KBM-7 (cell line): ENCODE measurements at places on chromosomes 1 and 21.

- no peak for DNase-seq
These were observed 88.5 kb upstream of the GCLM start for GRCh38 chr1:93997756-93998155.

GRCh38 chr1:117051224-117052064, 8.7 kb upstream of the TTF2 start:
- DNase-seq: peak; percentile 26

DNA sequence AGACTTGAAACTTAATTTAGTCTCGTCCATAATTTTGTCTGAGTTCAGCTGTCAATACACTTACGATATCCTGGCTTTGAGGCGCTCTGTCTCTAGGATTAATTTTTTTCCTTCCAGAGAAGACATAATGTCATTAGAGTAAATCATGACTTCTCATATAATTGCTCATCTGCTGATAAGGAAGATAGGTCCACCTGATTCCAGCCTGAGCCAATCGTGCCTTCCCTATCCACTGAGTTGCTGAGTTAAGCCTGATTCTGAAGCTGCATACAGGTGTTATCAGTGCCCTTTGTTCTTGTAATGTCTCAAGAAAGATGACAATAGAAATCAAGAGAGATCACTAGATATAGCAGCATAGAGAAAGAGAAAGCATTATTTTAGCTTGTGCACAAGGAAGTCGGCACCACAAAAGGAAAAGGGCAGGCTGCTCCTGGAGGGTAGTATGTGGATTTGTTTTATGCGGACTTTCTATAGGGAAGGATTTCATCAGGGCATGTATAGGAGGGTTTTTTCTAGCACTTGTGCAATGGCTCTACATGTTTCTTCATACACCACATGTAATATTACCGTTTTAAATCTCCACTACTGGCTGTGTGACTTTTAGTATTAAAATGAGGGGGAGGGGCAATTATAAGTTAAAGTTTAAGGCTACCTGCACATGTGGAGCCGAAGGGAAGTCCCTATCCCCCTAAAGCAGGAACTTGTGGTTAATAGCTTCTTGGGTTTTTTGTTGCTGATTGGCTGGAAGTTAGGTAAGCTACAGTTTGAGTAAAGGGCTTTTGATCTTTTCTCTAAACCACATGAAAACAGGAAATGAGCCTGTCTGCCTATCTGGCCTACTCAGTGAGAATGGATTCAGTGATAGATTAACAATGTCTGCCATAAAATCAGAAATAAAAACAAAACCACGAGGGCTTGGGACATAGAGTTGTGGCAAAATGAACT, 133.4 kb downstream of the PLPPR5 start:
- DNase-seq: peak; percentile 89

GRCh38 chr21:15282665-15283064, 217.9 kb upstream of the NRIP1 start:
- DNase-seq: no peak

GRCh38 chr1:86388777-86389176, 7.3 kb downstream of the ODF2L start:
- no peak for DNase-seq

DNA sequence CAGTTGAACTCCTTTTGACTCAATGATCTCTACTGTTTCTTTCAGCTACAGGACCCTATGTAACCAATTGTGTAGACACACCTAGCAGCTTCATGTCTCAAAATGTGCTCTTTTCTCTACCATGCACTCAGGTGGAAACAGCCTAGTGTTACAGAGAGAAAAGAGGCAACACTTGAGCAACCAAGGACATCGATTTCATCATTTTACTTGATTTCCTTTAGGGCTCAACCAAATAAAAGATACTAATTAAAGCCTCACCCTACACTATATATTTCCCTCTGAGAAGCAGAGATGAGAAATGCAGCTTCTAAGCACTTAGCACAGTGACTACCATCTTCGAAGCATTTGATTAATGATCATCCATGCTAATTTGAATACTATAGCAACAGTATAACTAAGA, 55.1 kb downstream of the PTGER3 start:
- DNase-seq: no peak

DNA sequence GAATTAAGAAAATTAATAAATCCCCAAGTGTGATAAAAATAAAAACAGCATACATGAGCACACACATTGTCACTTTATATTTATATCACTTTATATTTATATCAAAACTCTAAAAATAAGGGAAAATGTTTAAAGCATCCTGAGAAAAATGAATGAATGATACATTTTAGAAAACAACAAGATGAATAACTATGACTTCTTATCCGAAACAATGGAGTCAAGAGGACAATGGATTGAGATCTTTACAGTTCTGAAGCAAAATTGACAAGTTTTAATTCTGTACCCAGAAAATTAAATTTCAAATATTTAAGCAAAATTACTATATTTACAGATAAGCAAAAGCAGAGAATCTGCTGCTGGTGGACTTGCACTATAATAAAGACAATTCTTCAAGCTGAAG, 512.6 kb downstream of the MRPL39 start:
- no peak for DNase-seq
